ENCODE measurements at places on chromosomes 5 and 9.

DNA sequence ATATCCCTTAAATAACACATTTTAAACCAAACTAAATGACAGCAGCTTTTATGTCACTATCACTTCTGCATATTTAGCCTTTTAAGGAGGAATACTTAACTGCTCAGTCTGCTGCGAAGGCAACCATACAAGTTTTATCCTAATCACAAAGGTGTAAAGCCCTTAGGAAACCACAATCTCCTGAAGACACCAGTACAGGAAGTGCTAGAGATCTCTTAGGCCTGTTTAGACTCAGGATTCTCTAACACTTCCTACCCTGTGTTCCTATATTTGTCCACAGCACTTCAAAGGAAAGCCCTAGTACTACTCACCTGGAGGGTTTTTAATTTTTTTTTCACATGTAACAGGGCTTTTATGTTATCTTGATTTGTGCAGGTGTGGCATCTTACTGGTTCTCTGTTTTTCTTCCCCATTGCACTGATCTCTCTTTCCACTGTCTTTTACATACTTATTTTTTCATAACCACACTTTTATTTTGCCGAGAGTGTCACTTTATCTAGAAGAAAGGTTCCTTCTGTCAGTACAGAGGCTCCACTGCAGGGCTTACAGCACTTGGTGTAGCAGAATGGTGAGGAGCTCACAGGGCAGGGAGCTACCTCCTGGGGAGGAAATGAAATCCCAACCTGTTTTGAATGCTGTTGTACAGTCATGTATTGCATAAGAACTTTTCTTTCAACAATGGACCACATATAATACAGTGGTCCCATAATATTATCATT is 1060.6 kb upstream of the ACO1 start:
- no peak for DNase-seq

- DNase-seq: peak; percentile 76
Measured at GRCh38 chr5:178234750-178235587, 2.4 kb upstream of the PHYKPL start.

- no peak for DNase-seq
Measured at GRCh38 chr9:82127465-82127864, 138.9 kb downstream of the SPATA31D1 start.

DNA sequence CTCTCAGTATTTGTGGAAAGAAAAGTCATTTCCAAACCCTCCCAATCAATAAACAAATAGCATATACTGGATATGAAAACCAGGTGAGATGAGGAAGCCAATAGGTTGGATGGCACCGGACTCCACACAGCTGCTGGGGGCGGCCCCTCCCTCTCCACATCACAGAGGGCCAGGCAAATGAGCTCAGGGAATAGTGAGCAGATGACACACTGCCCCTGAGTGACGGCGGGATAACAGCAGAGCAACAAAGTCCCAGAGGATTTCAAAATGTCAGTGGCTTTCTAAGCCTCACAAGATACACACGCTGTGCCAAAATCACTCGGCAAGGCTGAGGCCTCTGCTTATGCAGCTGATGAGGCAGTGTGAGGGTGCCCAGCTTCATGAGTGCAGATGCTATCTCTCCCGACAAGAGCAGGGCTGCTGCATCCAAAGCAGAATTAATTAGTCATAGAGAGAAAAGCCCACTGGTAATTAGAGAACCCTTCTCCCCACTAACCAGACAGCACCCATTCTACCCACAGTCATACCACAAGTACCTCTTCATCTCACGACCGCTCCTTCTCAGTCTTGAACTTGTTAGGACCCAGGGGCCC is 235.0 kb upstream of the NFIL3 start:
- DNase-seq: no peak

- DNase-seq: no peak
Measured at GRCh38 chr9:87609002-87609401, 111.3 kb downstream of the DAPK1 start.

DNA sequence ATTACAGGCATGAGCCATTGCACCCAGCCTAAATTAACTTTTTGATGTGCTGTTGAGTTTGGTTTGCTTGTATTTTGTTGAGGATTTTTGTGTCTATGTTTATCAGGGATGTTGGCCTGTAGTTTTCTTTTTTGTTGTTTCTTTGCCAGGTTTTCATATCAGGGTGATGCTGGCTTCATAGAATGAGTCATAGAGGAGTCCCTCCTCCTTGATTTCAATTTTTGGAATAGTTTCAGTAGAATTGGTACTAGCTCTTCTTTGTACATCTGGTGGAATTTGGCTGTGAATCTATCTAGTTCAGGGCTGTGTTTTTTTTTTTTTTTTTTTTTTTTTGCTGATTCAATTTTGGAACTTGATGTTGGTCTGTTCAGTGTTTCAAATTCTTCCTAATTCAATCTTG is 1164.3 kb upstream of the DMAC1 start:
- no peak for DNase-seq

- DNase-seq: no peak
Measured at GRCh38 chr5:14687023-14687665, 22.6 kb downstream of the OTULIN start.

- peak; percentile 4 for DNase-seq
Measured at GRCh38 chr9:133558191-133559126, 24.0 kb downstream of the ADAMTSL2 start.

GRCh38 chr5:17056141-17056631 is 120.1 kb upstream of the MYO10 start:
- no peak for DNase-seq

GRCh38 chr9:128863647-128864046 is 18.1 kb downstream of the KYAT1 start:
- peak; percentile 86 for DNase-seq

DNA sequence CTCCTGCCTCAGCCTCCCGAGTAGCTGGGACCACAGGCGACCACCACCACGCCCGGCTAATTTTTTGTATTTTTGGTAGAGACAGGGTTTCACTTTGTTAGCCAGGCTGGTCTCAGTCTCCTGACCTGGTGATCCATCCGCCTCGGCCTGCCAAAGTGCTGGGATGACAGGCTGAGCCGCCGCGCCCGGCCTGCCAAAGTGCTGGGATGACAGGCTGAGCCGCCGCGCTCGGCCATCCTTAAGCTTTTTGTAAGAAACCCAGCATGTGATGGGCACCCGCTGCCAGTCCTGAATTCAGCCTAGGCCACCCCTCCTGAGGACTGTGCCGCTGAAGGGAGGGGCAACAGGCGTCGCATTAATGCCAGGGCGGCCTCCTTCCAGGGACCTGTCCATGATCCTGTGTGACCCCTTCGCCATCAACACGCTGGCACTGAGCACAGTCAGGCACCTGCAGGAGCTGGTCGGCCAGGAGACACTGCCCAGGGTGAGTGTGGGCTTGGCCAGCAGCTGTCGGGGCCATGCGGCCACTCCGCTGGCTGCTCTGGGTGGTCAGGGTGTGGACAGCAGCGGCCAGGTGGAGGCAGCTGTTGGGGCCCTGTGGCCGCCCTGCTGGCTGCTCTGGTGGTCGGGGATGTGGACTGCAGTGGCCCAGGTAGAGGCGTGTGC is 10.5 kb downstream of the NELFB start:
- DNase-seq: no peak

- DNase-seq: peak; percentile 80
Measured at GRCh38 chr9:126471084-126471624, 142.6 kb upstream of the LMX1B start.

- no peak for DNase-seq
Measured at GRCh38 chr9:68538200-68538599, 2.5 kb downstream of the TMEM252 start.

- no peak for DNase-seq
Measured at GRCh38 chr9:106820866-106821265, 42.1 kb upstream of the ZNF462 start.

- DNase-seq: no peak
Measured at GRCh38 chr9:115650768-115651167, 502.8 kb upstream of the PAPPA start.

DNA sequence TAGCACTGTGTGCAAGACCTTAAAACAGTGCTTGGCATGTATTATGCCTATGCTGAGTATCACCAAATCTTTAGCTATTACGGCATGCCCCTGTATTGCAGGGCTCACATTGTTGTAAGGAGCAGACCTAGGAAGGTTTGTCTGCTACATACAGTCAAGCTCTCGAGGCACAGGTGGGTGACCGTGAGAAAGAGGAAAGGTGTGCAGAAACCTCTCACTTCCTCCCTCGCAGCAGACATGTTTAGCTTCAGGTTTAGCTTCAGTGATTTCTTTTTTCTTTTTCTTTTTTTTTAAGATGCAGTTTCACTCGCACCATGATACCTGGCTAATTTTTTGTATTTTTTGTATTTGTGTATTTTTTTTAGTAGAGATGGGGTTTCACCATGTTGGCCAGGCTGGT is 275.8 kb upstream of the RIOK2 start:
- DNase-seq: no peak

GRCh38 chr9:2227144-2227867 is 212.2 kb downstream of the SMARCA2 start:
- no peak for DNase-seq

- DNase-seq: no peak
Measured at GRCh38 chr9:118088090-118088489, 383.9 kb downstream of the TLR4 start.

GRCh38 chr9:4670591-4670990 is 4.3 kb upstream of the SPATA6L start:
- DNase-seq: no peak

GRCh38 chr5:169027501-169028061 is 273.4 kb downstream of the SLIT3 start:
- DNase-seq: no peak

- DNase-seq: no peak
Measured at GRCh38 chr5:133397990-133398645, 214.2 kb downstream of the FSTL4 start.
